ENCODE measurements at places on chromosomes 4 and X. TPM values are rescaled to one million over a fixed set of nuclear protein-coding genes. Genes with fewer than 3 reads are reported as not detected.

GAB3 gene
- total RNA-seq: 1.9 TPM

NUDT10 gene
- 5.8 TPM for total RNA-seq

TLR1 gene
- total RNA-seq: not detected

USP17L26 gene
- total RNA-seq: not detected

F8A3 gene
- total RNA-seq: 2.2 TPM

XK gene
- 0.65 TPM for total RNA-seq

SLC7A11 gene
- total RNA-seq: 6.1 TPM

MAP3K15 gene
- total RNA-seq: 0.13 TPM

CDKL2 gene
- total RNA-seq: 0.26 TPM

ITGB1BP2 gene
- total RNA-seq: 0.80 TPM

TLR3 gene
- total RNA-seq: 3.7 TPM

UGT2B11 gene
- not detected for total RNA-seq

CLGN gene
- total RNA-seq: 3.0 TPM

BRS3 gene
- not detected for total RNA-seq
